Posterior vena cava (tissue), 2 donors: ENCODE measurements at places on chromosomes 5 and 9. TPM values are rescaled to one million over a fixed set of nuclear protein-coding genes. Genes with fewer than 3 reads are reported as not detected.

DNA sequence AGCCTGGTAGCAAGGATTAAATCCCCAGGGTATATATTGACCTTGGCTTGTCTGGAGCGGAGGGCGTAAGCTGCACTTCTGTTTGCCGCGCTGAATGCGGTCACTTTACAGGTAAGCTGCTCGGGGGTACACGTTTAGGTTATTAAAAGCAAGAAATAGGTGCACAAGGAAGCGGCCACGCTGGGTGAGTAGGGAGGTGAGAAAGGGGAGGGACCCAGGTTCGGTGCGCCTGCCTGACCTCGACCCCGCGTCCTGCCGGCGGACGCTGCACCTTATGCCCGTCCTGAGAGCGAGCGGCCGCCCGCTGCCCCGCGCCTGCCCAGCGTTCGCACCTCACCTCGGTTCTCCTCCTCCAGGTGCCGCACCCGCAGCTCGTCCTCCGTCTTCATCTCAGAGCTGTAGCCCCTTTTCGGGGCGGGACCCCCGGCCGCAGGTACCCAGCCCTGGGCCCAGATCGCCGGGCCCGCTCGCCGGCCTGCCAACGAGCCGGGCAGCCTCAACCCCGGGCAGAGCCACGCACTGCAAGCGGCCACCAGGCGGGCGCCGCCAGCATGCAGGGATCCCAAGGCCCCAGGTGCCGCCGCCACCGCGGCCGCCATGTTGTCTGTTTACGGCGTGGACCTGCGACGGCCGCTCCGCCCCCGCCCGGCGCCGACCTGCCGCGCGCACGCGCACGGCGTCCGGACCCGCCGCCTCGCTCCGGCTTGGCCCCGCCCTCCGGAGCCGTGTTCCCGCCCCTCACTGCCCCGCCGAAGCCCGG, at the start of gene AUH:
TSS of gene AUH (minus strand) at position 628 of the 760 bp plus-strand sequence. CDS start at position 599, 29 bp downstream.
- DNase-seq = peak; percentile 96

DNA sequence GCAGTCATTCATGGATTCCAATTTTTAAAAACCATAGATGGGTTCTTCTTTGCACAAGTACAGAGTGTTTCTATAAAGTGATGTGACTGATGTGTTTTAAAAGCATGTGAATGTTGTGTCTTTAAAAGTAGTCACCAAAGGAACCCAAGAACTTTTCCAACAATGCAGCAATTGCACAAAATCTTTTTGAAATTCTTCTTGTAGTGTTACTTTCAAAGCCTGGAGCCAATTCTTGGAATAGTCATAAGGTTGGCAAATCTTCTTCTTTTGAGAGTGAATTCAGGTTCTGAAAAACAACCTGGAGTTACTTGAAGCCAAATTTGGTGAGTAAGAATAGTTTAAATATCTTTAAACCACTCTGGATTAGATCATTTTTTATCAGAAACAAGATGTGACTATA, 10.5 kb downstream of the GRAMD2B start:
- no peak for DNase-seq

- peak; percentile 79 for DNase-seq
Observed at GRCh38 chr9:126696401-126697145, 82.8 kb downstream of the LMX1B start.

- no peak for DNase-seq
Observed at GRCh38 chr5:142176255-142176654, 67.7 kb downstream of the NDFIP1 start.

ENTPD2 gene
- total RNA-seq = 0.48 TPM

ZDHHC11B gene
- 14.9 TPM for total RNA-seq

DNA sequence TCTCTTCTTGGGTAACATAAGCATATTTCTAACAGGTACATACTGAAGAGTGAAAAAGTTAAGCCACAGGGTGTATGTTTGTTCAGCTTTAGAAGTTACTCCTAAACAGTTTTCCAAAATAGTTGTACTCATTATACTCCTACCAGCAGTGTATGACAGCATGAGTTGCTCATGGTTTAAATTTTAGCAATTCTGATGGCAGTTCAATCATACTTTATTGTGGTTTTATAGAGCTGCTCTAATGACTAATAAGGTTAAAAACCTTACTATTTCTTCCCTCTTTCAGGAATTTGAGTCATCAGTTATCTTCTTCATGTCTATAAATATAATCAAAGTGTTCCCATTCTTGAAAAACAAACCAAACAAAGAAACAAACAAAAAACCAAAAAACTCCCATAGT, 81.5 kb downstream of the CAAP1 start:
- no peak for DNase-seq

PRSS3 gene
- total RNA-seq = not detected

DNA sequence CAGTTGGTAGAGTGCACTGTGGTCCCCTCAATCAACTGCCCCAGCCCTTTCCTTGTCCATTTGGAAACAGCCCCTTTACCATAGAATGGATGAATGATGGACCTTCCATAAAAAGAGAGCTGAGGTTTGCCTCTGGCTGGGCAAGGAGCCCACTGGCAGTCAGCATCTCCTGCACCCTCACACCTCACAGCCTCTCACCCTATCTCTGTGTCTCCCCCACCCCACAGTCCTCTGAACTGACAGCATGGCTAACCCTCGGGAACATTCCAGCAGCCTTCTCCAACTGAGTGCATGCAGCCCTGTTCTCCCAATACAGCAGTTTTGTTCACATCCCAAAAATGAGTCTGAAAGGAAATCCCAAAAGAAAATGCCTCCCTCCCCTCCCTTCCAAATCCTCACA, 51.7 kb downstream of the RETREG1 start:
- DNase-seq = no peak

PDE8B gene
- total RNA-seq = 7.7 TPM

DNA sequence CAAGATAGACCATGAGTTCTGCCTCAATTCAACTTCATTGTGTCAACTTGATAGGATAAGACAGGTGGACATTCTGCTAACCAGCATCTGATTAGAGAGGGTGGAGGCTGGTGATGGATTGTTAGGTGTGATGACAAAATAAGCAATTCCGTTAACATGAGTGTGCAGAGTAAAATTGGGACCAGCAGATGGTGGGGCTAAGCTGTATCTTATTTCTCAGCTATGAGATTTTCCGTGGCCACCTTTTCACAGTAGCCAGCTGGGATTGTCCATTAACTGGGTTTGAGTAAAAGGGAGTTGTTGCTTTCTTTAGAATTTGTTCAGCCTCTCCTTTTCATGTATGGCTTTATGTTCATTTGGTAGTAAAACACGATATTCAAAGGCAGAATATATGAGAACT, 28.8 kb upstream of the TAL2 start:
- DNase-seq = no peak

IPPK gene
- 5.8 TPM for total RNA-seq

CHSY3 gene
- total RNA-seq = 5.8 TPM

GRCh38 chr5:51109786-51110410, 273.4 kb upstream of the ISL1 start:
- no peak for DNase-seq

UBE2R2 gene
- total RNA-seq = 33.0 TPM

- no peak for DNase-seq
Observed at GRCh38 chr9:13568405-13568804, 288.9 kb upstream of the MPDZ start.

DNA sequence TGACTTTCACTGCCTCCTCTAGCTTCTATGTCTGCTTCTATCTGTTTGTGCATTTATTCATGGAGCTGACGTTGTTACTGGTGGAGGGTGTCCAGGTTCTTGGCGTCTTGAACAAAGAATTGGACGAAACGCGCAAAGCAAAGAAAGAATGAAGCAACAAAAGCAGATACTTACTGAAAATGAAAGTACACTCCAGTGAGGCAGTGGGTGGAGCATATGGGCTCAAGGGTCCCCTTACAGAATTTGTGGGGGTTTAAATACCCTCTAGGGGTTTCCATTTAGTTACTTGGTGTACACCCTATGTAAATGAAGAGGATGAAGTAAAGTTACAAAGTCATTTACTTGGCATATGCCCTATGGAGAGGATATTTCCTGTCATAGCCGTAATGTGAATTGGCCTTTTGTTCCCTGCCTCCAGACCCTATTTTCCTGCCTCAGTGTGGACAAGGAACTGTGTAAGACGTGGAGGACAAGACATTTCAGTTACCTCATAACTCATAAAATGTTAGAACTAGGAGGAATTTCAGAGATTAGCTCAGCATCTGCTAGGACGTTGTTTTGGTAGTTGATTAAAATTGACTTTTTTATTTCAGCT, 3.1 kb downstream of the POLR3G start:
- DNase-seq = no peak

FST gene
- 19.2 TPM for total RNA-seq

OR13C3 gene
- total RNA-seq = not detected
